ENCODE measurements at places on chromosomes 11 and 22.
A peak's percentile ranks its signal among the peaks of the same experiment; 100 is the strongest.

- no peak for DNase-seq
These were observed 599 bp downstream of the NPTXR start for GRCh38 chr22:38843201-38843656.

DNA sequence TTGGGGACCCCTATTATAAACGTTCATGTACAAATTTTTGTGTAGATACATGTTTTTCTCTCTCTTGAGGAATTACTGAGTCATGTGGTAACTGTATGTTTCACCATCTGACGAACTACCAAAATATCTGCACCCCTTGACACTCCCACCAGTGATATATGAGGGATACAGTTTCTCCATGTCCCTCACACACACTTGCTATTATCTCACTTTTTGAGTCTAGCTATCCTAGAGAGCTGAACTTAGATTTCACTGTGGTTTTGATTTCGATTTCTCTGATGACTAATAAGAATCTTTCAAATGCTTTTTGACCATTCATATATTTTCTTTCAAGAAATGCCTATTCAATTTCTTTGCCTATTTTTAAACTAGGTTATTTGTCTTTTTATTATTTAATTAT is 200.2 kb downstream of the PGR start:
- no peak for DNase-seq

DNA sequence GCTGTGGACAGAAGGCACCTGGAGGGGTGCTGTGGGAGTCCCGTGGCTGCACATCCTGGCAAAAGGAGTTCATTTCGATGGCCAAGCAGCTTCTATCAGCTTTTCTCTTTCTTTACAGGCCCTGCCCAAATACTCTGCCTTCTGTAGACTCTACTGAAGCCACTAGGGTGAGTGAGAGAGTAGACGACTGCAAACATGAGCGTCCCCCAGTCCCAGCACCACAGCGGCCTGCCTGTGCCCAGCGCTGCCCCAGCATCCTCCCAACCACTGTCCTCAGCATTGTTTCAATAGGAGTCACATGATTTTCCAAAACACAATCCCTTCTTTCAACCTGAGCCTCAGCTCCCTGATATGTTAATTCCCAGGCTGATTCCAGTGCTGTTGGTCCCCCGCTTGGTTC is 110.0 kb downstream of the KIRREL3 start:
- DNase-seq, result no peak

DNA sequence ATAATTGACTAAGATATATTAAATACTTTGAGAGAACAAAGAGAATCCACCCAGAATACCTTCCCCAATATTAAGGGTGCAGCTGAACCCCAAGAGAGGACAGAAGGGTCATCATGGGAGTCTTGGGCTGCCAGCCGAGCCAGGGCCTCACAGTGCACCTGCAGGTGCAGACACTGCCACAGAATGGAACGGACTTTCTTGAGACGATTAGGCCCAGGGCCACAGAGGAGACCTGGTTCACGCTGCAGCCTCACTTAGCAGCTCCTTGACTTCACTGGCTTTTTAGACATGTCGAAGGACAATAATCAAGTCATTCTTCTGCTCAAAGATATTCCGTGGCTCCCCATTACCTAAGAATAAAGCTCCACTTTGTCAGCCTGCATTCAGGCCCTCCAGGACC is 100.6 kb downstream of the PHF21B start:
- DNase-seq, result no peak

- DNase-seq, result no peak
These were observed 213.3 kb downstream of the MN1 start for GRCh38 chr22:27588268-27588667.

- no peak for DNase-seq
These were observed 22.7 kb upstream of the TMPRSS5 start for GRCh38 chr11:113728814-113729213.

DNA sequence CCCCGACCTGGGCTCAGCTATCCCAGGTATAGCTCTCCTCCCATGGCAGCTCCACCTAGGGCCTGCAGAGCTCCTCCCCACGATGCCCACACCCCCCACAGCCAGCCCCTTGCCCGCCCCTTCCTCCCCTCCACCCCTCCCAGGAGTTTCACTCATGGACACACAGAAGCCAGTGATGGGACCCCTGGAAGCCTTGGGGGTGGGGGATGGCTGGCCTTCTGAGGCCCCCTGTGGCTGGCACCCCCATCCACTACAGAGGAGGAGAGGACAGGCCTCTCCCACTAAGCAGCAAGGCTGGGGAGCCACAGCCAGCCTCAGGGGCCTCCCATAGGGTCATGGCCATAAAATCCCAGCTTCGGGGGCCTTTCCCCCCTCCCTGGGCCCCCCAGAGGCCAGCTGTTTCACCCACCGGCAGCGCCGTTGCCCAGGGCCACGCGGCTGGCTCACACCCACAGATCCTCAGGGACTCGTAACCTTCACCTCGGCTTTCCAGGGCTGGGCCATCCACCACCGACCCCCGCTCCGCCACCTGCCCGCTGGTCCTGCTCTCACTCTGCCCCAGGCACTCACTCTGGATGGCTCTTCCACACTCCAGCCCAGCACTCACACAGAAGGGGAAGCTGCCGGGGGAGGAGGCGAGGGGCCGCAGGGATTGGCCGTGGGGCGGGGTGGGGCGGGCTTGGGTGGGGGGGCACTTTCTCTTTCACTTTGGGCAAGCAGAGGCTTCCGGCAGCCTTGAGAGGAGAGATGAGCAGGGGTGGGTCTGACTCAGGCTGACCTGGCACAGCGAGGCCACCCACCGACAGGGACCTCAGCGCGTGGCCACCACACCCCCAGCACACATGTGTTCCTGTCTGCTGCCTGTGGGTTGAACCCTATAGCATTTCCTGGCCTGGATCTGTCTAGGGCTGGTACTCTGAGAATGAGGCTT is 2.2 kb downstream of the SLC25A22 start:
- DNase-seq, result peak; percentile 93

GRCh38 chr22:33013531-33014162 is 44.5 kb downstream of the SYN3 start:
- DNase-seq, result no peak
